ENCODE measurements at places on chromosomes 16 and 17.
A peak's percentile ranks its signal among the peaks of the same experiment; 100 is the strongest.

DNA sequence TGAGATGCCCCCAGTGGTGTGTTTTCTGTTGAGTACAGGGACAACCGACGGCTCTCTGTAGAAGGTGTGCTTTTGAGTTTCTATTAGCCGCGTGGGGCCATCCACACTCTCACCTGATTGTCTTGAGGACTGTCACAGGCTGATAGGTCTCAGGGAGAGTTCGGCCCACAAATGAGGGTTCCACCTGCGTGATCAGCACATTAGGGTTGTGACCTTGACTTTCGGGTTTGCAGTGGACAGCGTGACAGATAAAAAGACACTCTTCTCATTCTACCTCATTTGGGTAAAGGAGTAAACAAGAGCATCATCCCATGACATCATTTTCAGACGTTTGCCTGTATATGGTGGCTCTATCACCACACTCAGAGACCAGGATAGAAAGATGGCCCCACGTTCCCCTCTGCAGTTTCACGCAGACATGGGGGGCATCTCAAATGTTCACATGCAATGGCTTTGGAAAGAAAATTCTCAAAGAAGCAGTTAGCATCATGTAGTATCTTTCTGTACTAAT lies 74.3 kb upstream of the MRTFB start:
- no peak for DNase-seq

DNA sequence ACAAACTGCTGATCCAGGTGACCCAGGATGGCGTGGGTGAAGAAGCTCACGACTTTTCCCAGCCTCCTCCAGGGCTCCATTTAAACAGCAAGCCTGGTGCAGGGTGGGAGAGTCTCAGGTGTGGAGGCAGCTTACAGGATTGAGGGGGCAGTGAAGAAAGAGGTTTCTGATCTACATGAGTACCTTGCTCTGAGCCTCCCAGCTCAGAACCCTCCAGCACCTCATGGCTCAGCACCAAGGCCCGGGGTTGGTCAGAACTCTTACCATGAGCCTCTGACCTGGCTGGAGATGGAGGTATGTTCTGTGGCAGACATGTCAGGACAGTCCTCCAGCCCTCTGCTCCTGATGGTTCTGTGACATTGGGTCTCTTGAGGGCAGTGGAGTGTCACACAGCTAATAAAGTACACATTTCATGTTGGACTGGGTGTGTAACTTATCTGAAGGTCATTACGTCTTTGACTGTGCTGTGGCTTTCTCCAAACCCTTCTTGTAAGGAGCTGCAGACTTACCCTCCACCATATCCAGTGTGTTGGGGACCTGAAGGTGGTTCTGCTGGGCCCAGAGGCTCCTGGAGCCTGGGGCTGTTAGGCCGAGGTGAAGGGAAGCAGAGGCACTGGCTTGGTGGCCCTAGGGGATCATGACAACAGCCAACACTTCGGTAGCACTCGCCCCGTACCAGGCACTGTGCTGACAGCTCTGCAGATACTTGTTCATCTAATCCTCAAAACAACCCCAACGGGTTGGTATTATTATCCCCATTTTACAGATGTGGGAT lies 3.8 kb upstream of the DCAF7 start:
- no peak for DNase-seq

DNA sequence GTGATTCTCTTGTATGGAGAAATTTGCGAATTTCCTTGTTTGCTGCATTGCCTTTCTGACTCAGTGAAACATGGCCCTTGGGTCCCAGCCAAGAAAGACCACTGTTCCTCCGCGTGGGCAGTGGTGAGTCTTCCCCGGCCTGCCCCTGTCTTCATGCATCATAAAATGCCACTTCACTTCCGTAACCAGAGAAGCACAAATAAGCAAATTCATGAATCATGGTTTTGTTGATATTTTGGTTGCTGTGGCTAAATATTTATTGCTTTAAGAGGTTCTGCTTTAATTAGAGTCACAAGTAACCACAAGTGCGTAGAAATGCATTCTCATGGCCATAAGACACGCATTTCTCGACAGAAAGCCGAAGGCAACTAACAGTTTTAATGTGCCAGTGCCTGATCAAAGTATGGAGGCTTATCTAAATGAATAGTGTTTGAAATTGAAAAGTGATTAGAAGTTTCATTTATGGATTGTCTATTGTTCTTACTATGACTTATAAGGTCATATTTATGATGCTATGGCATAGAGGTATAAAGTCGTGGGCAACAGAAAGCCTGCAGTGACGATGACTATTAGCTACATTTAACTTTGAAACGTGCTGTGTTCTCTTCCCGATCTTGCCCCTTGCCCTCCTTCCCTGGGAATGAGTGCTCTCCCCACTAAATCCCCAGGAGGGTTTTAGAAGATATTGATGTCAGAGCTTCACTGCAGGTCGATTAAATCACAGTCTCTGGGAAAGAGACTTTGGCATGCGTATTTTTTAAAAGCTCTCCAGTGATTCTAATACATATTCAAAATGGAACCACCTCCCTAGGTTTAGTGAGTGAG lies 76.0 kb downstream of the WIPI1 start:
- DNase-seq, result peak; percentile 97

GRCh38 chr17:57808882-57809281 lies 41.0 kb downstream of the MRPS23 start:
- DNase-seq, result no peak

DNA sequence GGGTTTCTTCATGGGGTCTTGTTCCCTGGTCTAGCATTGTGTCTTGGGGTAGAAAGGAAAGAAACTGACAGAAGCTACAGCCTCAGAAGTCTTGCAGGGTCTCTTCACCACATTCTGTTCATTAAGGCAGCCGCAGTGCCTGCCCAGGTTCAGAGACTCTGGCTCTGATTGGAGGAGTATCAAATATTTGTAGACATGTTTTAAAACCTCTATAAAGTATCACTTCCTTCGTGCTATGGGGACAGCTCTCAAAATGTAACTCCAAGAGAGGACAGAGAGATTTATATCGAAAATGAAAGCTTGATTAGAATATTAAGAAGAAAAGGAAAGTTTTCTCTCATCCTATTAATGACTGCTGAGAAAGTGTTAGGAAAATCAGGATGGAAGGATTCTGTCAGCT lies 107.0 kb upstream of the CACNG3 start:
- no peak for DNase-seq

- no peak for DNase-seq
These were observed 18.5 kb downstream of the ZFPM1 start for GRCh38 chr16:88471575-88471974.

DNA sequence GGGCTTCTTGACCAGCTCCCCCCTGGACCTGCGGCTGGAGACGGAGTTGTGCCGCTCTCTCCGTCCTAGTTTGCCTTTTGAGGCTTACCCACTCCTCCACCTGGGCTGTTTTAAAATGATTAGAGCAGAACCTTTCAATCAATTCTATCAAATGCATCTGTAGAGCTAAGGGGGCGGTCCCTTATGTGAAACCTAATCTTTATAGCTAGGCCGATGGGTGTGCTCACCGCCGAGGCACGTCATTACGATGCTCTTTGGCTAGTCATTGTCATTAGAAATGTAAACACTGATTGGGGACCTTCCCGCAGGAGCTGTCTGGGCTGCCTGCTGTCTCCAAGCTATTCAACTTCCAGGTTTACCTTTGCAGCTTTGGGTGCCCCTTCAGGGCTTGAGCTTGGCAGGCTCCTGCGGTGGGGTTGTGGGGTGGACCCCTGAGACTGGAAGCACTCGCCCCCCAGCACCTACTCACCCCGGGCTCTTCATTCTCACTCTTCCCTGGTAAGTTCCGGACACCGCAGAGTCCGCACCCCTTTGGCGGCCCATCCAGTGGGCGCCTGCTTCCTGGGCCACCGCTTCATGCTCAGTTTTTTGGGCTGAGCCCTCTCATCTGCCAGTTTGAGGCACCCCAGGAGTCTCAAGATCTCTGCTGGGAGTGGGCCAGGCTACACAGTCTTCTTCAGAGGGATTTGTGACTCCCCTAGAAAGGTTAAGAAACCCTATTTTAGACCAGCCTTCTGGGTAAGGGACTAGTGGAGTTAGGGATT lies 20.9 kb upstream of the IL17C start:
- DNase-seq, result no peak

DNA sequence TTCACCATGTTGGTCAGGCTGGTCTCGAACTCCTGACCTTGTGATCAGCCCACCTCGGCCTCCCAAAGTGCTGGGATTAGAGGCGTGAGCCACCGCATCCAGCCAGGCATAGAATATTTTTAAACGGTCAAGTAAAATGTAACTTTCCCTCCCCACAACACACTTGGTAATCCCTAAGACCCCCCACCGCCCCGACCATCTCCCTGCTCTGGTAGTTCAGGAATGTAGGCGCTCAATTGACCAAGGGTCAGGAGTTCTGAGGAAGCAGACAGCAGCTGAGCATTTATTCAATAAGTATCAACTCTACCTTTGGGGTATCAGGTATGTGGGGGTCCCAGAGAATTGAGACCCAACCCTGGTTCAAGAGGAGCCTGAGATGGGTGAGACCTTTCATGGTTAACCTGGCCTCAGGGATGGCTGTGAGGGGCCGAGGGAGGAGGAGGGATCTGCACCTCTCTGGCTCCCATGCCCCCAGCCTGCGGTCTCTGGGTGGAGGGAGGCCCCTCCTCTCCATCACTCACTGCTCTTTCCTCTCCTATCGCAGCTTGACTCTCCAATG lies 48.4 kb upstream of the TOB1 start:
- no peak for DNase-seq

DNA sequence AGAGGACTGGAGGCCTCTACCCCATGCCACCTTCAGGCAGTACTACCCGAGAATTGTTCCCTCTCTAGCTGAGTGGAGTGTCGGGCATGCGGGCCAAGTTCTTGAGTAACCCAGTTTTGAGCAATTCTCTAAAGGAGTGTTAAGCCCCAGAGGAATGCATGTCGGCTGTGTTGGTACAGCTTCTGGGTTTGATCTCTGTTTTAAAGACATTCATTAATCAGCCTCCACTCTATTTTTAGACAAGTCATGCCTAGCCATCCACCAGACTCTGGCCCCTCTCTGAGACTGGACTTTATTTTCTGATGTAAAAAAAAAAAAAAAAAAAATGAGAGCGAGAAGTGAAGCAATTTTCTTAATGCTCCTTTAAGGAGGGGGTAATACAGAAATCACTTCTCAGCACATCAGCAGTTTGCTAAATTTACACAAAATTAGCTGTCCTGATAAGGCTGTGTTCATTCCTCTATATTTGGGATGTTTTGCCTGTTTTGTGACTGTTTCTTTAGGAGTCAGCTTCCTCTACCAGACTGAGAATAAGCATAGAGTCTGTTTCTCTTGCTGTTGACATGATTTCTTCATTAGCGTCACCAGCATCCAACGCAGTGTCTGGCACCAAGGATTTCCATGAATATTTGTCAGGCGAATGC lies 88.7 kb downstream of the AXIN2 start:
- no peak for DNase-seq

DNA sequence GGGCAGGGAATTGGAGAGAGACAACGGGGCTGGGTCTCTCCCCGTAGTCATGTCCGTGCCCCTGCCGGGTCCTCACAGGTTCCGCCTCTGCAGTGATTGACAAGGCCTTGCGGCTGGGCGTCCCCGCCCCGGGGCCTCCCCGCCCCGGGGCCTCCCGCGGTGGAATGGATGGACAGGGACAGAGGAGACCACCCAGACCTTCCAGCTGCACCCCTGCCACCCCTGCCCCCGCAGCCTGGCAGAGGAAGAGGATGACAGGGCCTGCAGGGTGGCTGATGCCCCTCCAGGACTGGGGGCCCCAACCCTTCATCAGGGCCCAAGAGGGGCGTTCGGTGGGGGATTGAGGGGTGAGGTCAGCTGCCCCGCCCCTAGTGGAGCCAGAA lies 216.4 kb upstream of the CIBAR2 start:
- DNase-seq, result no peak

- DNase-seq, result peak; percentile 47
These were observed 122.6 kb upstream of the MED13 start for GRCh38 chr17:62187681-62188080.

All from RPMI7951 (cell line).